Activated T-cell treated with anti-CD3 and anti-CD28 coated beads, Interleukin-2, amount 50 U/mL, for 72 hours (primary cell): ENCODE measurements at places on chromosomes 11 and 22.

DNA sequence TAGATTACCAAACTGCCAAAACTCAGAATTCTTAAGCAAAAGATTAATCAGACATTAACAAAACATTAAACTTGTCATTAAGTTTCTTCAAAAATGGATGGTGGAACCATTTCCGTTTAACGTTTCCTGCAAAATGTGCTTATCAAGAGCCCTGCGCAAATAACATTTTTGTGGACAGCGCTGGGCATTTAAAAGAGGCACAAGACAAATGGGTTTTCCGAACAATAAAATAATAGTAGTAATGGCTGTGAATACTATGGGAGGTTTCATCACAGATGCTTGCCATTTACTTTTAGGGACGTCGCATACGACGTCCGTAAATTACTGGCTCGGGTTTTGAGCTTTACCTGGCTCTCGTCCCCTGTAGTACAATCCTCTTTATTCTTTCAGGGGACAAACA lies 1.1 kb downstream of the NPAT start:
- no peak for DNase-seq

- DNase-seq = peak; percentile 2
These were observed 35.6 kb downstream of the KCNC1 start for GRCh38 chr11:17770048-17770652.

DNA sequence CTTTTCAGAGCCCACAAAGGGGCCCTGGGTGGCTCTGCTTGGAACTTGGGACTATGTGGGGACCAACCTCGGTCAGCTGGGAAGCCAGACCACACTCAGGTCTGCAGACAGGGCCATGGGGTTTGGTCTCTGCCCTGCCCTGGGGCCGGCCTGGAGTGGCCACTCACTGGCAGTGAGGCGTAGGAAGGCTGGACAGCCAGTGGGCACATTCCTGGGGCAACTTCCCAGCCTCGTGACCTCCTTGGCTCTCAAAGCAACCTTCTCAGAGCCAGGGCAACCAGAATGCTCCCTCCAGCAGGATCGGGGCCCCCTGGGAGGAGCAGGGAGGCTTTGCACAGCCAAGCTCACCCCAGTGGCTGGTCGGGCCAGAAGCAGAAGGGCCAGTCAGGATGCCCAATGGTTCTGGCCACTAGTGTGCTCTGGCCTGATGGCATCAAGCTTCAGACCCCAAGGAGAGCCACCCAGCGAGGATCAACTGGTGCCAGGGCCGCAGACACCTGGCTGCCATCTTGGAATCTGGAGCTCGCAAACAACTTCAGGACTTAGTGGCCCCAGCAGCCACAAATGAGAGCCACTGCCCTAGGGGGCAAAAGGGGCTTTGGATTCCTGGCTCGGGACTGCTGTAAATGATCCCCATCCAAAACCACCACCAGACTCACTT lies 87.1 kb downstream of the MYEOV start:
- DNase-seq = no peak

DNA sequence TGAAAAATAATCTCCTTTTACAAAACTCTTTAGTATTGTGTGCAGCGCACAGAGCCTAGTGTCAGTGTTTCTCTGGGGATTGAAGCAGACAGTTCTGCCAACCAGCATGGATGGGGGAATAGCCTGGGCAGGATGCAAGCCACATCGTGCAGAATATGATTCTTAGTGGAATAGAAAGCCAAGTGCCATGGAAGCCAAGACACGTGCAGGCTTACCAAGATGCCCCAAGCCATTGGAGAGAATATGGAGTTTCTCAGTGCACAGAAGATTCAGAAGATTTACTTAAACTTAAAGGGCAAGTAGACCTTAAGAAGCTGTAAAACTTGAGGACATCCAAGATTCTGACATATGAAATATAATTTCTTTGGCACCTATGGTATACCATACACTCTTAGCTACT lies 917.6 kb downstream of the NTM start:
- DNase-seq = no peak

DNA sequence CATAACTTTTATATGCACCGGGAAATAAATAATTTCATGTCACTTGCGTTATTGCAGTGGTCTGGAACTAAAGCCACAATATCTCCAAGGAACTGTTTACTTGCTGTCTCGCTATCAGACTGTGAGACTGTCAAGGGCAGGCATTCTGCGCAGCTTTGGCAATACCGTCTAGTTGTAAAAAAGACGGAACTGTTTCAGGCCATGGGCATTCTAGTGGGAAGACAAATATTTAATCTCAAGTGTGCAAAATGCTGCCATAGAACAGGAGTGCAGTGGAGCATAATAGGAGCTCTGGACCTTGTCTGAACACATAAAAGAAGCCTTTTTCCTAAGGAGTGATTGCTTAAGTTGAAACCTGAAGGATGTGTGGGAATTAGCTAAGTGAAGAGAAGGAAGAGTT lies 53.8 kb downstream of the PACS1 start:
- no peak for DNase-seq

GRCh38 chr11:66718320-66718971 lies 10.6 kb downstream of the SPTBN2 start:
- no peak for DNase-seq

DNA sequence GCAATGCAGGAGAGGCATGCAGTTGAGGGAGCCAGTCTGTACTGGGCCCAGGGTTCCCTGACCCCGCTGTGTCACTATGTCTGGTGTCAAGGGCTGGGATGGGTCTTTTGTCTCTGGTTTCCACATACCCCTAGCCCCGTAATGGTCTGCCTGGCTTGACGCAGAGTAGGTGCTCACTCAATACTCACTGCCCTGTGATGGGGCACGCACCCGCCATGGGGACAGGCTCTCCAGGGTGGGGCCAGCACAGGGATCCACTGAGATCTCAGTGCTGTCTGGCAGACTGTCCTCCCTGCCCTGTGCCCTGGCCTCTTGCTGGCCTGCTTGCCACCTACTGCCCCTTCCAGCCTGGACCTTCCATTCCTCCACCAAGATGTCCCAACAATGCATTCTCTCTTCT lies 101.7 kb upstream of the CD82 start:
- no peak for DNase-seq

DNA sequence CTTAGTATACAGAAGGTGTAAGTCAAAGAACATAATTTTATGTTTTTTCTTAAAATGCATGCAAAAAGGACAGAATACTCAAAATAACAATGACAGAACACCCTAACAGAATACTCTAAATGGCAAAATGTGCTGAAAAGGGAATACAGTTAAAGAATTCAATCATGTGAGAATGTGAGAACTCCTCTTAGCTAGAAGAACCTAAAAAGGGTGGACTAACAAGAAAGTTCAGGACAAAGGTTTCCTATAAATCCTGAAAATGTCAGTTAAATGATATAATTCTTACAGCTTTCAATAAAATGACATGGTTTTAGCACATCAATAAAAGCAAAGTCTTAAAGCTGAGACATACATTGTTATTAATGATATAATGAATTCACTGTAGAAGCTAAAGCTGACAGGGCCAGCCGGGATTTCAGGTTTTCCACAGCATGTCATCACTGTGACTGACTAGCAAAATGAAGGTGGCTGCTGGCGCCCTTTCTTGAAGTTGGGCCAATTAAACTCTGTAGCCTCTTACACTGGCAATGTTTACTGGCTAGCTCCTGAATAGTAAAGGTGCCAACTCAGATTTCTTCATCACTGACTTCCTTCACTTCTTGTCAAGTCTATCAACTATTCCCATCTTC lies 244.4 kb downstream of the TTC28 start:
- no peak for DNase-seq

- no peak for DNase-seq
These were observed 130.5 kb downstream of the MORC2 start for GRCh38 chr22:30838111-30838510.

DNA sequence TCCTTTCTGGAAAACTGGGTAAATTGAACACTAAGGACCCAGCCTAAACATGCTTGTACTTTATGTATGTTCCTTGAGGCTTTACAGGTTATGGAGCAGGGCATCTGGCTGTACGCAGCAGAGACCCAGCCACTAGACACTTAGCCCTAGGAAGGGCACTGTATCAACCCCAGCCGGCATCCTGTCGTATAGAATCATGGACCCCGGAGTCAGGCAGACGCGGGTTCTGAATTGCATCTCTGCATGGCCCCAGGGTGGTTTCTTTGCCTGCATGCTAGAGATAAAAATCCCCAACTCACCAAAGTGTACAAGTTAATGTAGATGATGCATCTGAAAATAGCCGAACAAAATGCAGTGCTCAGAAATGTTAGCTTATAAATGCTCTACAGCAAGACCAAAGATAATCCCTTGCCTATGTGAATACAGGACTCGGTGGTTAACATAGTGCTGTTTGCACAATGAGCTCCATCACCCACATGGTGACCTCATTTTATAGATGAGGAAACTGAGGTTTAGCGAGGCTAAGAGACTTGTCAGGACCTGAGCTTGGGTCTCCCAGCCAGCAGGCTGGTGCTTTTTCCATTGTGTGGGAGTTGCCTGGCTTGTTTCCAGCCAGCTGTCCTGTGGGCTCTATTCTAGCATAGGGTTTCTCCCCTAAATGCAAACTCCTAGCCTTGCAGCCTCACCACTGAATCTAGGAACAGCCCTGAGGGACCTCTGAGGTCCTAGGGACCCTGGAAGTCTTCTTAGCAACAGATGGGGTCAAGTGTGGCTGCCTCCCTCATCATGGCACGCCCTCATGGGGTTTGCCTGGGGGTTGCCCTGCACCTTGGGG lies 7.3 kb downstream of the CD6 start:
- peak; percentile 84 for DNase-seq

DNA sequence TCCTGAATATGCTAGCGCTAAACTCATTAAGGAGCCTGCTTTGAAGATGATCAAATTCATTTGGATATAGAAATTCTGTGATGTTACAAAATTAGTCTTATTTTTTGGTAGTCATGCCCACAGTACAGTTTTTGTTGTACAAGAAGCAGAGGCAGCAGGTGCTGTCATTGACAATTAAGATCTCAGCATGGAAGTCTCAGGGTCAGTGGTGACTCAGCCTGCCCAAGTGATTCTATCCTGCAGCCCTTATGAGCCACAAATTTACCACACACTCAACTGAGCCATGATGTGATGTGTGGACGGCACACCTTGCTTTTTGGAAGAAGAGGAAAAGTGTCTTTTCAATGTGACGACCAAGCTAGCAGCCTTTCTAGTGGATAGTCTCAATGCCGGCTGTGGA lies 153.6 kb upstream of the SORL1-AS1 start:
- no peak for DNase-seq

DNA sequence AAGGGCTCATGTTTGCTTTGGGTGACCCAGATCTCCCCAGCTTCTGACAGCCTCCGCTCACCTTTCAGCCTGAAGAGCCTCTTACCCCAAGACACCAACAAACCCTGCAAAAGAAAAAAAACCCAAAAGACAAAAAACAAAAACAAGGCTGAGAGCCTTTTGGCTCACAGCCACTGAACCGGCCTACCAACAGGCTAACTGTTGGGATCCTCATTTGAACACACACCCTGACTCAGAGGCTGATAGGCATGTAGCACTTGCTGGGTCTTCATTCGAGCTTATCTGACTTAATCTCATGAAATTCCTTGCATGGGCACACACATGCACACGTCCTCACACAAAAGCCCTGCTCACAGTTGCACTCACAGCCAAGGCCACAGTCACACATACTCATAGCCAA lies 22.9 kb upstream of the TSKU start:
- no peak for DNase-seq

GRCh38 chr11:134041791-134042696 lies 26.8 kb upstream of the JAM3 start:
- no peak for DNase-seq

- DNase-seq = no peak
These were observed 119.4 kb downstream of the BLID start for GRCh38 chr11:121996574-121996973.

- no peak for DNase-seq
These were observed 3.1 kb upstream of the MTCH2 start for GRCh38 chr11:47645500-47645899.

DNA sequence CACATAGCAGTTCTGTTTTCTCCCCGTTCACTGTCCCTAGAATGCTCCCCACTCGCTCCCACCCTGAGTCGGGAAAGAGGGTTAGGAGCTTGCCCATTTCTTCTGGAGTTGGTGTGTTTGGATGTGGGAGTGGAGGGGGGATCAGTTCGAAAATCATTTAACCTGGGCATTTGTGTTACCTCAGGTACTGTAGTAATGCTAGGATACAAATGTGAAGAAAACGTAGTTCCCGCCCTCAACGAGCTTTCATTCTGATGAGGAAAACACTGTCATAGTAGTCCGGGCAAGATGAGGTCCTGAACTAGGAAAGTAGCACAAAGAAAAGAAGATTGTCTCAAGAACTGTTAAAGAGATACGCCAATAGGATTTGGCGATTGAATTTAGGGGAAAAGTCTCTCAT lies 539 bp downstream of the SDHD start:
- DNase-seq = no peak

GRCh38 chr11:124892146-124892545 lies 5.5 kb downstream of the ROBO4 start:
- no peak for DNase-seq

DNA sequence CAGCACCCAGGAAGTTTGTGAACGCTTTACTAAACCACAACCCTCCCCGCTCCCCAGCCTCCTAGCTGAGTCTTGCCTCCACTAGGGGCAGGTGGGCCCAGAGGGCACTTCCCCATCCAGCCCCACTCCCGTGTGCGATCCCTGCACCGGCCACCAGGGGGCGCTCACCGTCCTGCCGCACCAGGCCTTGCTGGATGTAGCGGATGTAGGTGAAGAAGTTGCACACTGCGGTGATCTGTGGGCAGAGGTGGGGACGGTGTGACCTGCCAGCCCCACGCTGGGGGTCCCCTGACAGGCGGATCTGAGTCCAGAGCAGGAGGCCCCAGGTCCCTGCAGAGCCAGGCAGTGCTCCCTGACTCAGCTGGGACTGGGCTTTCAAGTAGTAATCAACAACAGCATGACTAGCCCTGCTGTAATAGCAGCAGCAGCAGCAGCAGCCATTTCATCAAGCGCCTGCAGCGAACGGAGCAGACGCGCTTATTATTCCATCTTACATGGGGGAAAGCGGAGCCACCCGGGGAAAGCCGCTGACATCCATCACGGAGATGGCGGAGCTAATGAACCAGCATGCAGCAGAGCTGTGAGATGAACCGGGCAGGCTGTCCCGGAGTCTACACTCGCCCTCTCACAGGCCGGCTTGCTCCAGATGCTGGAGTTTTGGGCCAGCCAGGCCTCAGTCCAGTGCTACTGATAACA lies 7.9 kb upstream of the FADS3 start:
- peak; percentile 94 for DNase-seq

DNA sequence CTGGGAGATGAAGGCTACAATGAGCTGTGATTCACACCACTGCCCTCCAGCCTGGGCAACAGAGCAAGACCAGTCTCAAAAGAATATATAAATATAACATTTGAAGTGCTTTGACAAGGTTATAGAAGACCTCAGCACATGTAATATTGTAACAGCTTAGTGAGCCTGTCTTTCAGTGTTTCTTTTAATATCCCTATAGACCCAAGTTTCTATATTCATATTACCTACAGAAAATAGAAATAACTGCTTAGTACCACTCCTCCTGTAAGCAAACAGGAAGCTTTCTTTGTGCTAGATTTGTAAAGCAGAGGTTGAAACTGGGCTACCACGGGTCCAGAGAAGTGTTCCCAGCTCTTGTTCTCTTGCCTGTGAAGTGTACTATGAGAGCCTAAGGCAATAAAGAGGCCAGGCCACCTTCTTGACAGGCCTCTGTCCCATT lies 68.2 kb downstream of the PPP2R1B start:
- DNase-seq = no peak

- DNase-seq = no peak
These were observed 2.0 kb downstream of the NTM start for GRCh38 chr11:131372234-131372962.

GRCh38 chr11:30585125-30585891 lies 845 bp downstream of the MPPED2 start:
- DNase-seq = peak; percentile 40

GRCh38 chr11:110152199-110152598 lies 59.0 kb downstream of the ZC3H12C start:
- DNase-seq = no peak
